Activated T-cell treated with anti-CD3 and anti-CD28 coated beads for 48 hours (primary cell): ENCODE measurements at places on chromosomes 7 and 10.

- DNase-seq, result no peak
Measured at GRCh38 chr7:70598976-70599375, 533.0 kb upstream of the GALNT17 start.

DNA sequence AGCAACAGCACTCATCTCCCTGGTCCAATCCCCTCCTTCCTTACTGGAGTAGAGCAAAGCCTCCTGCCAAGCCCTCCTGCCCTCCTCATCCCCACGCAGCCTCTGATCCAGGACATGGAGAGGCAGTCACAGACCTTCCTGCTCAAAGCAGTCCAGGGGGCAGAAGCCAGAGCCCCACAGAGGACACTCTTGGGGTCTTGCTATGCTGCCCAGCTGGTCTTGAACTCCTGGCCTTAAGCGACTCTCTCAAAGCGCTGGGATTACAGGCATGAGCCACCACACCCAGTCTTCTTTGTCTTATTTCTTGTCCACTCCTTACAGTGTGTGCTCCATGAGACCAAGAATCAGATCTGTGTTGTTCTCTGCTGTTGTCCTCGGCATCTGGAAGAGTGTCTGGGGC is 26.6 kb upstream of the MNX1 start:
- no peak for DNase-seq

- DNase-seq, result no peak
Measured at GRCh38 chr10:87608756-87609155, 50.9 kb upstream of the PAPSS2 start.

DNA sequence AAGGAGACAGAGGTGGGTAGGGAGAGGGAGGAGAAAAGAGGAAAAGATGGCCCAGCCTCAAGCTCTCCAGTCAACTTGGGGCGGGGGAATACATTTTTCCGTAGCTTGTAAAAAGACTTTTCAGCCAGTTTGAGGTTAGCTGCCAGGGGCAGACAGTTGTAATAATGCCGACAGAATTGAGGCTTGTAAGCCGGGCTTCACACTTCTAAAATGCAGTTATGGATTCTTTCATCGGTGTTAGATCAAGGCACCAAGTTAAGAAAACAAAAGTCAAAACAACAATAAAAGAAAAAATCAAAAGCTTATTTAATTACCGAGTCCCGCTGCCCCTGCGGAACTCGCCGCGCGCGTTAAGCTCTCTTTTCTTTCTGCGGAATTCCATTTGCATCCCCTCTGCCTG is 448 bp upstream of the EVX1 start:
- DNase-seq, result no peak

DNA sequence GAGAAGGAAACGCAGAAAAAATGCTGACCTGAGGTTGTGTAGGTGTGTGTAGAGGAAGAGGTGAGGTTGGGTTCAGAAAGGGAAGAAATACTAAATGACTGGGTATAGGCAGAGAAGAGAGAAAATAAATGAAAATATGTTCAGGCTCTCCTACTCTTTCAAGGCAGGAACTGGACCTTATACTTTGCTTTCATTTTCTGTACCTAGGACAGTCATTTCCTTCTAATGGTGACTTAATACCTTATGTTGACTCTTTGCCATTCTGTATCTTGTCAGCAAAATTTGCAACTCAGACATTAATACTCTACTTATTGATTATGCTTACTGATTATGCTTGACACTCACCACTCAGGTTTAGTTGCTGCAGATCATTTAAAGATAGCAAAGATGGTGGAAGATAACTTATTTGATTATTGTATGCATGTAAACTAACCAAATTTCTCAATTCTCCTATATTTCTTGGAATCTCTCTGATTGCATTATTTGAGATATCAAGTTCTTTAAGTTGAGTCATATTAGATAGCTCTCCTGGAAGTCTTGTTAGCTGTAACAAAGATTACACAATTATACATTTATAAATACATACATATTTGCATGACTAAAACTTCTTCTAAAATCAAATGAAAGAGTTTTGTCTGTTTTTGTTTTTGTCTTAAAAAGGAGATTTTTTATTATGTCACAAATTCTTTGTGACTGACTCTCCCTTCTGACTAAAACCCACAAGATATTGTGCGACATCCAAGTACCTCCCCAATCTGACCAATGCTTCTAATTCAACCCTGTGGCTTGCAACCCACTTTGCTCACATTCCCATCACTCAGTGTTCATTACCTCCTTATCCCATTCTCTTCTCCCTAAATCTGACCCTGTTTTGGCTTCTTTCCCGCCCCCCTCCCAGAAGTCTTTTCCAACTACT is 20.0 kb downstream of the LRRD1 start:
- no peak for DNase-seq

DNA sequence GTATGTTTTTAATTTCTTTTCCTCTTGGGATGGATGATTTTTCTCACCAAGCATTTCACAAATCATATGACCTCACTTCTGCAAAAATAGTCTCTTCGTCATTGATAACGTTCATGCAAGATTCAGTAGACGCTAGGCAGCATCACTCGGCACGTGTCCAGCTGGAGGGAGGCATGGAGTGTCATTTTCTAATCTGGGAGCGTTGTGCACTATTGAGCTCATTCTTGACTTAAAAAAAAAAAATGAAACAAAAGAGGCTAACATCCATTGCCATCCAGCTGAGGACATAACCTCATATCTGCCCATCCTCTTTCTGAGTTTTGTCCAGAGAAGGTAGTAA is 56.2 kb downstream of the COL17A1 start:
- no peak for DNase-seq

- DNase-seq, result no peak
Measured at GRCh38 chr7:155681663-155682062, 37.2 kb downstream of the RBM33 start.

GRCh38 chr7:23430893-23431259 is 39.4 kb downstream of the IGF2BP3 start:
- no peak for DNase-seq

GRCh38 chr10:59078978-59079377 is 97.5 kb upstream of the PHYHIPL start:
- DNase-seq, result no peak

- no peak for DNase-seq
Measured at GRCh38 chr10:17693009-17693408, 49.1 kb downstream of the STAM start.

DNA sequence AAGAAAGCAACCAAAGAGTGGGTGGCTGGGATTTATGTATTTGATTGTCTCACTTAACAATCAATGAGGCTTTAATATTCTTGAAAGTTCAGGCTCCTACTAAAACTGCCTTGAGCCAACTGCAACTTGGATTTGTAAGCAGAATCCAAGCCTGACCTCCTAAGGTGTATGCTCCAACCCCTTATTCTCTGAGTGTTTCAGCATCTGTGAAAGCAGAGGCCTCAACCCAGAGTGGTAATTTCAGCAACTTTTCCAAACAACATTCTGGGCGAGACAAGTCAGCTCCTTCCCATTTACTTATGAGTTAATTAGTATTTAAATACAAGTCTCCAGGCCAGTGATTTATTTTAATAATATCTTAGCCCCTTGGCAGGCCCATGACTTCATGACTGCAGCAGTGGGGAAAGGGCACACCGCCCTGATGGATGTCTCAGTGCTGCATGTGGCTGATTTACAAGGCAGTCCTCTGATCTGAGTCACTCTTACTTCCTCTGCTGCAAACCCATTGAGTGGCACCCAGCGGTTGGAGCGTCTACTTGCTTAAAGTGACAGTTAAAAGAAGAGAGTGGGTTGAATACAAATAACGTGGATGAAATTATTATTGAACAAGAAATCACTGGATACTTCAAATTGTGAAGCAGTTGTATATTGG is 209.1 kb downstream of the TRIL start:
- no peak for DNase-seq

DNA sequence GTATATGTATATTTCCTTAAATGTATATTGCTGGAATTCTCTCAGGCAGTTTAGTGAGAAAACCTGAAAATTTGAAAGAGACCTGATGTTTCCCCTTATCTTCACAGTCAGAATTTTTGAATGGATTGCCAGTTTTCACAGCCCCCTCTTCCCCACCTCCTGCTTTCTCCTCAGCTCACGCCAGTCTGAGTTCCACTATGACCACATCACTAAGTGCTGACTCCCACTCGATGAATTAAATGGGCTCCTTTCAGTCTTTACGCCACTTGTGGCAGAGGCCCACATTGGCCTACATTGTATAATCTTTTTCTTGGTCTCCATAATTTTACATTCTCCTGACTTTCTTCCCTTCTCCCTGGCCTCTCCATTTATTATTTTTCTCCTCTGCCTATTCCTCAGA is 3.1 kb upstream of the CLEC5A start:
- no peak for DNase-seq

- no peak for DNase-seq
Measured at GRCh38 chr7:18201350-18201749, 173.7 kb upstream of the PRPS1L1 start.

GRCh38 chr10:77391605-77392235 is 245.9 kb downstream of the KCNMA1 start:
- peak; percentile 15 for DNase-seq

- DNase-seq, result peak; percentile 21
Measured at GRCh38 chr7:98802088-98802780, 67.6 kb downstream of the TMEM130 start.

- DNase-seq, result no peak
Measured at GRCh38 chr10:111944331-111944730, 239.2 kb downstream of the GPAM start.

DNA sequence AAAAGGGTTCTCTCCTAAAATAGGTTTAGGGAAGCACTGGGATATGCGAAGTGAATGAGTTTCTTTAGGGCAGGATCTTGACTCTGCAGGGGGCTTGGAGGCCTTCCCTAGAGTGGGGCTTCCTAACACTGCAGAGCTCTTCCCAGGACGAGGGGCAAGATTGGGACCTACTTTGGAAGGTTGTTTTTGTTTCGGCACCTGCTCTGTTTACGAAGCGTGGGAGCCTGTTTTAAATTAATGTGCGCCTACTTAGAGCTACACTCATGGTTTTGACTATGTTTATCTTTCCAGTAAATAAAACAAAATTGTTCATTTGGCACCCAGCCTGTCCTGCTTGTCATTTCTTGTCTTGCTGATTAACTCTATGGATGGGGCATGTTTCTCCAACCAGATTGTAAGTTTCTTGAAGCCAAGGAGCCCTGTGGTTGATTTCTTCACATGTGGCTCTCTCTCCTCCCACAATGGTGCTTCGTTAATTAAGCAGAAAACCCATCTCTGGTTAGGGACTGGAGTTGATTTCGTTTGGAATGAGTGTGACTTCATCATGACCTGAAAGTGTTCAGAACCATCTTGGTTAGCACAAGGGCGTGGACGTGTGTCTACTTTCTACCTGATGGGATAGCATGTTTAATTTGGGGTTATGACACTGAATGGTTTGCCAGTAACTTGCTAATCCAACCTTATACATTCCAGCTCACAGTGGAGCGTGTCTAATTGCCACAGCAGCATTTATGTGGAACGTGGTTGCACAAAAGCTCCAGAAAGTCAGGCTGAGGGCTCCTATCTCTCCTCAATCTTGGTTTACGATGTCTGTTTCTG is 98.1 kb downstream of the TCF7L2 start:
- DNase-seq, result no peak

DNA sequence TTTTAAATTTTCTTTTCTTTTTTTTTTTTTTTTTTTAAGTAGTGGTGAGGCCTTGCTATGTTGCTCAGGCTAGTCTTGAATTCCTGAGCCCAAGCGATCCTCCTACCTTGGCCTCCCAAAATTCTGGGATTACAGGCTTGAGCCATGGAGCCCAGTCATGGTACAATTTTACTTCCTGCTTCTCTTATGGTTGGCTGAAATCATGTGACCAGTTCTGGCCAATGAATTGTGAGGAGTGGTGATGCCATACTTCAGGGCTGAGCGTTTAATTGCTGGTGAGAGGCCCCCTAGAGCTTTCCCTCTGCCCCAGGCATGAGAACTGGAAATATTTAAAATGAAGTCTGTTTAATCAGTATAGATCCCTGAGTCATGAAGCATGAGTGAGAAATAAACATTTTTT is 22.2 kb upstream of the BAIAP2L1 start:
- no peak for DNase-seq
